ENCODE measurements at places on chromosomes 12 and 14. TPM values are rescaled to one million over a fixed set of nuclear protein-coding genes. Genes with fewer than 3 reads are reported as not detected.

DNA sequence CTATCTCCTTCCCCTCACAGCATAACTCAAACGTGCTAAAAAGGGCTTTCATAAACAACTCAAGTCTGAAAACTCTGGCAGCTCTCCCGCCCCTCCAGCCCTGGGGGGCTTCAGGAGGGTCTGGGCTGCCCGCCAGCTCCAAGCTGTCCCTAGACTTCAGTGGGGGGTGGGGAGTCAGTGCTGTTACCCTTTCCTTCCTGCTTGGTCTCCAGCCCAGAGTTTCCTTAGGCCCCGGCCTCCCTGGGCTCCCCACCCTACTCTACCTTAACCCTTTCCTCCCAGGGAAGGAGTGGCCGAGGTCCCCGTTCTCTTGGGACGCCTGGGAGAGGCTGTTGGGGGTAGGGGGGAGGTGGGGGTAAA, 530 bp upstream of the NYNRIN start:
- DNase-seq: no peak

- no peak for DNase-seq
Observed at GRCh38 chr12:9667403-9668160, 1.9 kb upstream of the CLEC2D start.

DNA sequence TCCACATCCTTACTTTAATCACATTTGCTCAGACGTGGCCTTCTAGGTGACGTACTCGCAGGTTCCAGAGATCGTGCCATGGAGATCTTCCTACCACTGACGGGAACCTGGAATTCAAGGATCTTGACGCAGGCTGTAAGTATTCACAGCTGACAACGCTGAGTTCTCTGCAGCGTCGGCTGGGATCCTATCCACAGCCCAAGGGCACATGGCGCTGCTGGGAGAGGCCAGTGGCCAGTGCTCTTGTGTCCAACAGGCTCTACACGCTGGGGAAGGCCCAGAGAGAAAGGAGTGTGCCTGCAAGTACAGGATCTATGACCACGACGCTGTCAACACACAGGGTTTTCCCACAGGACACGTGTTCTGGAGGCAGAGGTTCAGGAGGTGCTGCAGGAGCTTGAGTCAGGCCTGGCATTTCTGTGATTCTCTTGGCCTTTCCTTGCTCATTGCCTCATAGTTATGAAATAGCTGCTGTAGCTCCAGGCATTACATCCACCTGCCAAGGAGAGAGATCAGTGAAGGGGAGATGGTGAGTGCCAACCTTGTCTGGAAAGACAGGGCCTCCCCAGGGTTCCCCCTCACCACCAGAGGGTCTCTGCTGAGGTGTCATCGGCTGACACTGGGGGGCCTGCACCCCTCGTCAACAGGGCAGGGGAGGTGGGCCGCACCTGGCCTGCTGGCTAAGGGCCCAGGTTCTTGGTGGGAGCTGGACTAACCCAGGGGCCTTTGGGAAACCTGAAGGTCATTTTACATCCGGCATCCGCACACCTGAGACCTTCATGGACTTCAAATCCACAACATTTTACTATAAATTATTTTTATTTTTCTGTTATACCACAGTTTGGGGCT, 21.3 kb downstream of the LRCOL1 start:
- no peak for DNase-seq

GRCh38 chr14:97390096-97390724, 593.0 kb downstream of the VRK1 start:
- DNase-seq: no peak

DNA sequence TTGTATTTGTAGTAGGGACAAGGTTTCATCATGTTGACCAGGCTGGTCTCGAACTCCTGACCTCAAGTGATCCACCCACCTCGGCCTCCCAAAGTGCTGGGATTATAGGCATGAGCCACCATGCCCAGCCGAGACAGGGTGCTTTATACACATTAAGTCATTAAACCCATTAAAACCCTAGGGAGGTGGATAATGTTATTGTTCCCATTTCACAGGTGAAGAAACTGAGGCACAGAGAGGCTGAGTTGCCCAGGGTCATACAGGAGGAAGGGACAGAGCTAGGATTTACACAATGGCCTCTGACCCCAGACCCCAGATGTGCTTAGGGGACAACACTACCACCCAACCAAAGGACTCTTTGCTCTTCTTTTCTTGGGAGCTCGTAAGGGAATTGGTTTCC, 51.0 kb upstream of the RIN3 start:
- DNase-seq: no peak

DNA sequence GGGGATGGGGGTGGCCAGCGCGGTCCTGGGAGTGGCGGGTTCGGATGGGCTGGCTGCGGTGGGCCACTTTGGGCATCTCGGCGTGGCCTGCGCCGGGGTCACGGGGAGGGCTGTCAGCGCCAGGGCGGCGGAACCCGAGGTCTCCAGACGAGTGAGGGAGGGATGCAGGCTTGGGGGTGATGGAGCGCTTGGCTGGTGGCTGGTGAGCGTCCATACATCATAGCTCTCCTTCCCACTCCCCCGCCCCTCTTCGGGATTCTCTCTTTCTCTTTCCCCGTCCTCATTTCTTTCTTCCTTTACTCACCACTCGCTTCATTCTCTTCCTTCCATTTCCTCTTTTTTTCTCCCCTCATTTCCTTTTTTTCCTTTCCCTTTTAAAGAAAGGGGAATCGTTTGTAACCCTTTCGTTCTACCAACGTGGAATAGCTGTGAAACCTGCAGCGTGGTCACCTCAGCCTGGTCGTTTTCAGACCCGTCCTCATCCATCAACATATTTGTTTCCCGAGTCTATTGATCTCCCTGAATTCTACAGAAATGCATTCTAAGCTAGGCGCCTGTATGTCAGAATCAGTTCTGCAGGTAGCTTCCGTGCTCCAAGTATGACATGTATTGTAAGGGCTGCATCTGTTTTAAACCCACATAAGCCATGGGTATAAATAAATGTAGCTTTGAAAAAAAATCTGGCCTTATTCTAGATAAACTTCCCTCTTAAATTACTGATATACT, 260.3 kb upstream of the E2F7 start:
- DNase-seq: no peak

DNA sequence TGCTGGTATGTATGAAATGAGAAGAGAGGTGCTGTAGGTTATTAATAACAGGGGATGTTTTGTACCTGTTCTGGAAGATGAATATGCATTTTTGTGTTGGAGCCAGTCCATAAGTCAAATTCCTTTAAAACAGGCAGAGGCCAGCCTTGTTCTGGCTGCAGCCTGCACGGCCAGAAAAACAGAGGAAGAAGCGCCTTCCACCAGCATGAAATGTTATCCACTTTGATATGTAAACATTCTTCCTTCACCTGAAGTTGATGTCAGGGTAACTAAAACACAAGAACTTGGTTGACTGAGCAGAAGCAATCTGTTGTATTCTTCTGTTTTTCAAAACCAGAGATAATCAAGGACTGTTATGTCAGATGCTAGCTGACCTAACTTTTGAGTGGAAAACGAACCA, 237.9 kb upstream of the PLEKHG7 start:
- no peak for DNase-seq

DNA sequence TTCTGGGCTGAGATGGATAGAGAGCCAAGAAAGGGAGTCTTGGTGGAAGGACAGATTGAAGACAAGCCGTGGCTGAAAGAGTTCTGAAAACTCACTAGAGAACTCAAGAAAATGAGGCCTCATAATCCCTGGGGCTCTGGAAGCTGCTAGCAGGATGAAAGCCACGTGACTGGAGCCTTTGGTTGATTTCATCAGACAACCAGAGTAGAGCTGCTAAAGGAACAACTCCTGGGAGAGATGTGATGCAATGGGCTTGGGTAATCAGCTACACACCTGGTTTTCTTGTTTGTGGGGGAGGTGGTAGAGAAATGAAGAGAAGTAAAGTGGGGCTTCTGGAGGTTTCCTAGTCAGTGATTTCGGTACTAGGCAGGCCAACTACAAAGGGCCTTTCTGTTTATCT, 13.4 kb downstream of the CSRNP2 start:
- no peak for DNase-seq

ALDH1L2 gene
- total RNA-seq: 0.23 TPM

- peak; percentile 84 for DNase-seq
Observed at GRCh38 chr12:71432936-71433335, 6.7 kb upstream of the LGR5 start.

CNIH1 gene
- 117 TPM for total RNA-seq

FOXJ2 gene
- 5.8 TPM for total RNA-seq

- peak; percentile 6 for DNase-seq
Observed at GRCh38 chr14:31122098-31122611, 85.4 kb downstream of the HECTD1 start.

DNA sequence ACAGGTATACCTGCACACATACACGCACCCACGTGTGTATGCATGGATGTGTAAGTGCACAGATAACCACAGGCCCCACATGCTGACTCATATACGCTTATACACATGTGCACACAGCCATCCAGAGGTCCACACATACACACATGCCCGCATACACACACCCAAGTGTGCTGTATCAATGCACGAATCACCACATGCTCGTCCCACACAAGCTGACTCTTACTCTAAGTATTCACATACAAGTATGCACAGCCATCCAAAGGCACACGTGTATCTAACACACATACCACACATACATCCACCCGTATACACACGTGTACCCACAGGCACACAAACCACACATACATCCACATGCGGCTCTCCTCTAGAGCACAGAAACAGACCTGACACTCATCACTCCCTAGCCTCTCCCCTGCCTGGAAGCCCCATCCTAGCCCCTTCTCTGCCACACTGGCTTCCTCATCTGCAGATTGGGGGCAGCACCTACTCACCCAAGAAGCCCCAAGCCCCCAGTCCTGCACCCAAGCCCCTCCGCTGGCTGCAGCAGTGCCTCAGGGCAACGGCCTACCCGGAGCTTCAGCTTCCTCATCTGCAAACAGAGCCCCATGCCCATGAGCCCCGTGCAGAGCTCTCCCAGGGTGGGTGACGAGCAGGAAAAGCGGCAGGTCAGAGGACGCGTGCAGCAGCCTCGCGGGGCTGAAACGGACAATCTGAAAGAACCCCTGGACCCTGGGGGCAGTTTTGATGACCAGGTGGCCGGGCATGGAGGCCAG, 105.4 kb downstream of the NCOR2 start:
- DNase-seq: no peak

SPIC gene
- total RNA-seq: not detected

- DNase-seq: no peak
Observed at GRCh38 chr12:56389412-56389811, 26.8 kb upstream of the APOF start.

DNA sequence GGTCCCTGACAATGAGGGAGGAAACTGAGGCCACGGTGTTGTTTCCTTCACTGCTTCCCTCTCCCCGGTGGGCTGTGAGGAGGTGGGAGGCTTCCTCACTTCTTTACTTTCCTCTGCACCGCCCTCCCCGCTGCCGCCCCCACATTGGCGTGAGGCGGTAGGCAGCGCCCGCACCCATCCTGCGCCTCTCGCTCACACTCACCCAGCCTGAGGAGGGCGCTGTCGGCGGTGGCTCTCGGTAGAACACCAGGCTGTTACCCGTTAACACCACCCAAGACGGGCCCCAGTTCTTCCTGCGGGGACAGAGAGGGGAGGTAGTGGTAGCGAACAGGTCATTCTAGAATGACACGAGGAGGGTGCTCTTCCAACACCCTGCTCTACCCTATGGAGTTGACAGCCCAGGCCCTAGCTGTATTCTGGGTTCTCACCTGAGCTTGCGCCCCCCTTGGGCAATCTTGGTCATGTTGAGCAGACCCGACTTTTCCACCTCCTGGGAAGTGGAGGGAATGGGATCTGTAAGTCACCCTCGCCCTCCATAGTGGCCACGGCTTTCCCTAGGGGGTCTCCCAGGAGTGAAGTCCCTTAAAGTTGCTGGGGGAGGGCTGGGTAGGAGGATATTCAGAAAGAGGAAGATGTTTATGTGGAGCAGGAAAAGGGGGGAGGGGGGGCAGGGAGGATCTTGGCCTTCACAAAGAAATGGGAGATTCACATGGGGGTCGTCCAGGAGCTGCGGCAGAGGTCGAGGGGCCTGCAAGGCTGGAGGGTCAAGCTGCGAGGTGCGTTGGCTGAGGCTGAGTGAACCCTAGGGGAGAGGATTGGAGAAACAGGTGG, 3.3 kb downstream of the ARHGAP9 start:
- no peak for DNase-seq

SERPINA1 gene
- total RNA-seq: 1.4 TPM

GRCh38 chr12:132427174-132427768, 62.7 kb upstream of the FBRSL1 start:
- DNase-seq: no peak

DNA sequence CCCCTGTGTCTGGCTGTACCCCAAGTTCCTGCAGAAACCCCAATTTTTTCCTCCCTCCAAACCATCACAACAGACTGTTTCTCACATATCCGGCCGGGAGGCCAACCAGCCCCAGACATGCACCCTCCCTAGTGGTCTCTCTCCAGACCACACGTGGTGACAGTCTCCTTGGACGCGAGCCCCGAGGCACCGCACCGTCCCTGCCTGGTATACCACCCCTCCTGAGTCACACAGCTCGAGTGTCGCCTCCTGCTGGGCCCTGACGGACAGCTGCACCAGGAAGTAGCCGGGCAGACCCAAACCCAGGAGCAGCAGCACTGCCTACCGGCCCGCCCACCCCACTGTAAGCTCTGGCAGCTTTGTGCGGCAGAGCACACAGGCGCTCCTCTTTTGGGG, 97.4 kb downstream of the RFLNA start:
- peak; percentile 24 for DNase-seq

CLEC14A gene
- total RNA-seq: not detected

GRCh38 chr14:89489761-89490437, 72.9 kb upstream of the FOXN3 start:
- DNase-seq: no peak

PTPRQ gene
- total RNA-seq: not detected

DNA sequence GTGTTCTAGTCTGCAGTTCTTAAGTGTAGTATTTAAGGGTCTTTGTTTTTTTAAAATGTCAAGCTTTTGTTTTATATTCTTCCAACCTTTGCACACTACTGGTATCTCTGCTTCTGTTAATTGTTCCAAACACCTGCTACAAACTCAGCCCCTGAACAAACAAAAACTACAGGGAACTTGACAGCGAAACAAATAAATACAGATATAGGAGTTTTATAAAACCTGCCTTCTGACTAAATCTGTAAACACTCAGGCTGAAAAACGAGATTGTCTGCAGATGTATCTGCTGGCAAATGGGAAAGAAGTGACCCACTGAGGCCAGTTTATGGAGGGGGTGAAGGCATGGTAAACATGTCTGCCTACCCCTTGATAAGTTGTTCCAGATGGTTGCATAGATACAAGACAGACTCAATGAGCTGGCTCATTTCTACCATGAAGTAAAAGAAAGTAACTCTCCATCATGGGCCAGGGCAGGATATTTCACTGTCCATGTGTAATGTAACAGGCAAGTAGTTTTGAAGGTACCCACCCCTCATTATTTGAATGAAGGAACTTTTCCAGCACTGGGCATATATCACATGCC, 75.6 kb downstream of the LMO3 start:
- no peak for DNase-seq
